HL-60 (cell line): ENCODE measurements at places on chromosomes 11 and 22.
A peak's percentile ranks its signal among the peaks of the same experiment; 100 is the strongest.

DNA sequence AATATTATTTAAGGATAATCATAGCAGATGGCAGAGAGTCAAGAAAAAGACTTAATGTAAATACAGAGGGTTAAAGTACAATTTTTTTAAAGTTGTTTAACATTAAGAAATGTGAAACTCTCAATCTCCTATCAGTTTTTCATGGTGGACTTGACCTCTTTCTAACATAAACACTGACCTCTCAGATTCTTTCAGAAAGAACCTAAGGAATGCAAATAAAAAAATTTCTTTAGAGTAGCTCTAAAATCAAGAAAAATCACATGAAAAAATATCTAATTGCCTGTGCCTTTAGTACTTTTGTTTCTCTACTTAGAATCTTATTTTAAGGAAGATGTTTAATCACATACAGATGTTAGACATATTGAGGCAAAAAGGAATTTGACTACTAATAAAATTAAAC is 12.9 kb downstream of the RNF141 start:
- no peak for DNase-seq

DNA sequence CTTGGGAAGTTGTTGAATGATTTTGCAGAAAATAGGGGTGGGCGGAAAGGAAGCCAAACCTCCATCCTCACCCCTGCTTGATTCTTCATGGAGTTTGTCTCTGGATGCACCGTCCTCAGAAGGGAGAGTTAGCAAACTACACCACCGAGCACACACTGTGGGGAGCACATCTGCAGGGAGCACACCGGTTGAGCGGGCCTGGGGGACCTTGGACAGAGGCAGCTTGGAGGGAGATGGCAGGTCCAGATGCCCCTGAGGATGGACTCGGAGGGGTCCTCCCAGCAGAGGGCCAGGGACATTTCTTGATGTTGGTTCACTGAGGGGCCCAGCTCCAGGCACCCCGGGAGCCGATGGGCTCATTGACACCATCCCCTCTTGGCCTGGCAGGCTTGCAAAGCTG is 15.1 kb upstream of the FGF19 start:
- no peak for DNase-seq

DNA sequence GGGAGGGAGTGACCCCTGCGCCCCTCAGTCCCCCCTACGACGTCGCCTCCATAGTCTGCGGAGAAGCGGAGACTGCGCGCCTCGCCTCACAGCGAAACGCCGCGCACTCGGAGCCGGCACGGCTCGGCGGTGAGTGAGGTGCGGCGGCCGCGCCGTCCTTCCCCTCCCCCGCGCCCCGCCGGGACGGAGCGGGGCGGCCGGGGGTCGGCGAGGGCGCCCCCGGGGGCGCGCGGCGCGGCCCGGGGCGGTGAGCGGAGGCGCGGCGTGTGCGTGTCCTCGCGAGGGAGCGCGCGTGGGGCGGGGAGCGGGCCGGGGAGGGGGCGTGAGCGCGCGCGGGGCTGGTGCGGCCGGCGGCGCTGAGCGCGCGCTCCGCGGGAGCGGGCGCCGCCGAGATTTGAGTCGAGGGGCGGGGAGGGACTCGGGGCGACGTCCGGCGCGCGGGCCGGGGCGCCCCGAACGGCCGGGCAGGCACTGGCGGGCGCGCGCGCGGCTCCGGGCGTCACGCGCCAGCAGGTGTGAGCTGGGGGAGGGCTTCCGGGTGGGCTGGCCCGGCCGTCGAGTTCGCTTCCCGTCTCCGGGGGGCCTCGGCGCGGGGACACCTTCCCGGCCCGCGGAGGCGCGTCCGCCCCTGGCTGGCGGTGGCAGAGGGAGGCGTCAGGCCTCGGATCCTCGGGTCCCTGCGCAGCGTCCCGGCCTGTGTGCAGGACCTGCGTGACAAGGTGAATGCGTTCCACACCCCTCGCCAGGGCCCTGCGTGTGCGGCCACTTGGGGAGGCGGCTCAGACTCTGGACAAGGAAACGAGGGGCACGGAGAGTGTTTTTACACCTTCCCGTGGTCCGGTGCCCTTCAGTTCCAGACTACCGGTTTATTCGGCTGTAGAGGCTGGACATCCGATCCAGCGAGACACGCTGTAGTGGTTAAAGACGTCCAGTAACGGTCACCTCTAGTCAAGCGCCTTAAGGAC is 50.4 kb downstream of the FAM83F start:
- DNase-seq: peak; percentile 59

- no peak for DNase-seq
Measured at GRCh38 chr11:11189506-11189905, 163.5 kb downstream of the CSNK2A3 start.

DNA sequence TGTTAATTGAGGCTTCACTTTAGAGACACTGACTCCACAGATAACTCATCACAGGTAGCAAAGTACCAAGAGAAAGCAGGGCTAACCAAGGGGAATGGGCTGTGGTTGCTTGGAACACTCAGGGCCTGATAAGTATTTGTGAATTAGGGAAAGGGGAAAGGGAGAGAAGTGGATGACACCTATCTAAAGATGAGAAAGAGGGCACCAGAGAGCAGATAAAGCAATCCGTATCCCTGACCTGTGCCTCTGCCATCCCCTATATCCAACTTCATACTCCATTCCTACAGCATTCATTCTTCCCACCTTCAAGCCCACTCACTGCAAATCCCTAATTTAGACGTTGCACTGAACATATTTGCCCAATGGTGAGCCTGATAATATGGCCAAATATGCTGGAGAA is 43.0 kb upstream of the API5 start:
- no peak for DNase-seq

DNA sequence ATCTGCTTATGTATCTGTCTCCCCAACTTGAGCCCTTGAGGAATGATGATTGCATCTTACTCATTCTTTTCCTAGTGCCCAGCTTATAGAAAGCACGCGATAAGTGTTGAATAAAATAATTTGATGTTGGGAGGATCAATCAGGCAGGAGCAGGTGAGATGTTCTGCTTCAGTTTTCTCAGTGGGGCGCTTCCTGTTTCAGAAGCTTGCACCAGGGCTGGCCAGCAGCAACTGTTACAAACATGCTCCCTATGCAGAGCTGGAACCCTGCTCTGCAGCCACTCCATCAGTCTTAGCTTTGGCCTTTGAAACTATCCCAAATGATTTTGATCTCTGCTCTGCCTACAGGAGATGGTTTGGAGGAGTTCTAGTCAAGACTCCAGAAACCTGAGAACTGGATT is 3.9 kb downstream of the ENDOD1 start:
- DNase-seq: no peak

- no peak for DNase-seq
Measured at GRCh38 chr11:133947321-133947756, 9.4 kb downstream of the IGSF9B start.

DNA sequence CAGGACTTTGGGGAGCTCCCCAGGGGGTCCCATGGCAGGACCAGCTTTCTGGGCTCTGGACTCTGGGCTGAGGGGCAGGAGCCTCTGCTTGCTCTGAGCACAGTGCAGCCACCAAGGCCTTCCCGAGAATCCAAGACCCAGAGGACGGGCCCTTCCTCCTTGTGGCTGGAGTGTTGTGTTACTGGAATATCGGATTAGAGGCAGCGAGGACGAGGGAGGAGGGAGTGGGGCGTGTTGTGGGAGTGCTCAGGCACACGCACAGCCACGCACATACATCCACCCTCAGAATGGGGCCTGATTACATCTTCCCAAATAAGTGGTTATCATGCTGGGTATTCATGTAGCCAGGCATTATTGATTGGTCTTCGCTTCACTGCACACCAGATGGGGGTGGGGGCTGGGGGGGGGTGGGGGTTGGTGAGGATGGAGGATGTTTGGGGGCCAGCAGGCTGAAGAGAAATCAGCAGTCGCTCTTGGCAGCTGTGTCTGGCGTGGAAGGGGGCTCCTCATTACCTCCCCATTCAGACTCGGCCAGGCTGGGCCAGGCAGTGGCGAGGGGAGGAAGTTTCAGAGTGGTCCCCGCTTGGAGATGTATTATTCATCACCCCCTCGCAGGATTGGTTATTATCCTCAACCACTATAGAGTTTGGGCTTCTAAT is 120.9 kb downstream of the ST3GAL4 start:
- DNase-seq: no peak

DNA sequence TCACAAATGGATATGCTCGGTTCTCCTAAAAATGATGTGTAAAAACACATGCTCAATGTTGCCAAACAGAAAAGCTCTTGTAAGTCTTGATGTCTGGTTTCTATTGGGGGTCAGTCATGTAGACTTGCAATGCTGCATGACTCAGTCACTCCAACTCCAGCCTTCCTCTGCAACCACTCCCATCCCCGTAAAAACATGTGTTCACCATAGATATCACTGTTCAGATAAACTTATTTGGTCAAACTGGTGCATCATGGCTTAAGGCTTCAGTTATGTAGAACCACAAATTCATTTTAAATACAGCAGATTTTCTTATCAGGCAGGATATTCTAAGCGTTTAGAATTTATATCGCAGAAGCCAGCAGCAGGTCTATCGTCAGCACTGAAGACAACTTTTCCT is 298.4 kb upstream of the LUZP2 start:
- no peak for DNase-seq

- no peak for DNase-seq
Measured at GRCh38 chr11:72334651-72335050, 90.7 kb upstream of the PHOX2A start.

- peak; percentile 32 for DNase-seq
Measured at GRCh38 chr11:111586388-111586831, 15.8 kb upstream of the SIK2 start.

DNA sequence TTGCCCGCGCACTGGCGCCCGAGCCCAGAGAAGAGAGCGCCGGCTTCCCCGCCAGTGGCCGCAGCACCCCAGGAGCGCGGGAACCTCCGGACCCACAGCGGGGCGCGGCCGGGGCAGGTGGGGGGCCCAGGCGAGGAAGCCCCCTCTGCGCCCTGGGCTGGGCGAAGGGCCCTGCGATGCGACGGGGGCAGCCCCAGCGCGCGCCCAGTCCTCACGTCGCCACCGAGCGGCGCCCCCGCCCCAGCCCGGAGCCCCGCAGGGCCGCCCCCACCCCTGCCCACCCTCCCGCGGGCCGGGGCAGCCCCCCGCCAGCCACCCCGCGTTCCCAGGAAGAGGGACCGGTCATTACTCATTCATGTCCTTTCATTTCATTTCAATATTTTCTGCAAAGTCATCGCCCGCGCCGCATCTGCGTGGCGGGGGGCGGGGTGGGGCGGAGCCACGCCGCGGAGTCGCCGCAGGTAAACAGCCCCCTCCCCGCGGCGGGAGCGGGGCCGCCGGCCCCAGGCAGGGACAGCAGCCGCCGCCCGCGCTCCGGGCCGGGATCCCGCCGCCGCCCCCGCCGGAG is 673 bp upstream of the PANX2 start:
- DNase-seq: no peak

GRCh38 chr11:75503531-75504099 is 22.1 kb downstream of the GDPD5 start:
- no peak for DNase-seq

- DNase-seq: no peak
Measured at GRCh38 chr22:38870791-38871359, 1.1 kb downstream of the CBX6 start.

DNA sequence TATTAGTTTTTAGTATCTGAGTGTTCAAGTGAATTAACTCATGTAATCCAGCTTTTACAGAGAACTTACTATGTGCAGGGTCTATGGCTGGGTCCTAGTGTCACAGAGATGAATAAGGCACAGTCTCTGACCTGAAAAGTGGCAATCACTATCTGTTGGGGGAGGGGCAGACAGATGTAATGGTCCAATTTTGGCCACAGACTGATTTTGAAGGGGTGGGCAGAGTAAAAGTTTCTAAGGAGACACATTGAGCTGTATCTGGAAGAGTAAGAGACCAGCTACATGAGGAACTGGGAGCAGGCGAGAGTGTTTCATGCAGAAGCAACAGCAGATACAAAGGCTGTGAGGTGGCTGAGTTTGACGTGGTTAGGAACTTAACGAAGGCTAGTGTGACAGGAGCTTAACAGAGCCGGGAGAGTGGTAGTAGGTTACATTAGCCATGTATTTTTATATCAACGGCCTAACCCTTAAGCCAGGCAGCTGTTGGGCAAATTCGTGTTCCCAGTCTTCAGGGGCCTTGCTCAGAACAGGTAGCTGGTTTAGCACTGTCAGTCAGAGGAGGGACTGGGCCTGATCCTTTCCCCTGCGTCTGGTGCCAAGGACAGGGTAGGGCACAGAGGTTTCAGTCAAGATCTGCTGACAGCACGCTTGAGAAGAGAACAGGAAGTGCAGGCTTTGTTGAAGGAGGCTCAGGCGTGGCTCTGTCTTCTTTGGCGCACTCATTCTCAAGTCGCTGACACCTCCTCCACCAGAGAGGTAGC is 1.4 kb upstream of the STIM1 start:
- no peak for DNase-seq

- DNase-seq: no peak
Measured at GRCh38 chr11:117189191-117189940, 9.8 kb upstream of the TAGLN start.

- no peak for DNase-seq
Measured at GRCh38 chr11:120127236-120127635, 10.7 kb downstream of the TRIM29 start.

DNA sequence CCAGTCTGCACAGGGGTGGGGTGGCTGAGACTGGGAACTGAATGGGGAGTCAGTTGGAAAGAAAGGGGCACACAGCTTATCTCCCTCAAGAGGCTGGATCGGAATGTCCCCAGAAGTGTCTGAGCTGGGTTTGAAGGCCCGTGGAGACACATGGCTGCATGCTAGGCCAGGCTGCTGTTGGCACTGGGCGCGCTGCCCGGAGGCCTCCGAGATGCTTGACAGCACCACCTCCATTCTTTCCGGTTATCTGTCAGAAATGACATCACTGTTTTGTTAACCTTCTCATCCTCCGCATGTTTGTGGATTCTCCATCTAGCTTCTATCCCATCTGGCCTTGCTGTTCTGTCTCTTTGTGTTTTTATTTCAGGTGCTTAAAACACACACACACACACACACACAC is 85.5 kb downstream of the APIP start:
- DNase-seq: no peak

GRCh38 chr11:19392321-19392720 is 151.6 kb upstream of the E2F8 start:
- no peak for DNase-seq

DNA sequence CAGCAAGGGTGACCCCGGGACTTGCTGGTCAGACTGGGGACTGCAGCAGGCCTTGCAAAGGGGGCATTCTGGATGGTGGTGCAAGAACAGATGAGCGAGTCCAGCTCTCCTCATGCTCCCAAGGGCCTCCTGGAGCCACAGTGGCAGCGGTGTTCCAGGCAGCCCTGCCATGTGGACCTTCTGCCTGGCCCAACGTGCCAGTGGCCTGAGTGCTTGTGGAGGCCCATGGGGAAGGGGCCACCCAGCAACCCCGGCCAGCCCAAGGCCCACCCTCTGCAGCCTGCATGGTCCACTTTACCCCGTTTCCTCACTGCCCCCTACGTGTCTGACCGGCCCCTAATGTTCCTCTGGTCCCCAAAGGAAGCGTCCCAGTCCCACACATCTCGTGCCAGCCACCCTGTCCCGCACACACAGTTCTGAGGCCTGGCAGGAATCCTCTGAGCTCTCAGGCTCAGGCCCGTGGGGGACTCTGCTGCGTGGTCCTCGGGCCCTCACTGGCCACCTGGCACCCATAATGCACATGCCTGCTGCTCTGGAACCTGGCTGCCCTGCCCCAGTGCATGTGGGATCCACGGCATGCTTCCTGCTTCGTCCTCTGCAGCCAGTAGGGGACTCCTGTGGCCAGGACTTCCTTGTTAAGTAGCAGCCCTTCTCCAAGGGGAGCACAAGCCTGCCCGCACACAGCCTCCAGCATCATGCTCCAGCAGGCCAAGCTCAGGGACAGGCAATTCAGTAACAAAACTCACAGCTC is 85.5 kb downstream of the DGCR2 start:
- peak; percentile 31 for DNase-seq

- no peak for DNase-seq
Measured at GRCh38 chr11:102112509-102112821, 2.2 kb downstream of the YAP1 start.

GRCh38 chr11:118430956-118431355 is 5.3 kb upstream of the KMT2A start:
- DNase-seq: no peak

GRCh38 chr11:8013833-8014232 is 26.7 kb downstream of the EIF3F start:
- DNase-seq: no peak
